ENCODE measurements at places on chromosomes 1 and 21.

- no peak for DNase-seq
These were observed 51.1 kb upstream of the KLHDC7A start for GRCh38 chr1:18429654-18430053.

GRCh38 chr1:247337250-247337746 lies 5.6 kb upstream of the ZNF496 start:
- no peak for DNase-seq

- DNase-seq: no peak
These were observed 11.4 kb downstream of the DNAJC11 start for GRCh38 chr1:6690186-6690585.

DNA sequence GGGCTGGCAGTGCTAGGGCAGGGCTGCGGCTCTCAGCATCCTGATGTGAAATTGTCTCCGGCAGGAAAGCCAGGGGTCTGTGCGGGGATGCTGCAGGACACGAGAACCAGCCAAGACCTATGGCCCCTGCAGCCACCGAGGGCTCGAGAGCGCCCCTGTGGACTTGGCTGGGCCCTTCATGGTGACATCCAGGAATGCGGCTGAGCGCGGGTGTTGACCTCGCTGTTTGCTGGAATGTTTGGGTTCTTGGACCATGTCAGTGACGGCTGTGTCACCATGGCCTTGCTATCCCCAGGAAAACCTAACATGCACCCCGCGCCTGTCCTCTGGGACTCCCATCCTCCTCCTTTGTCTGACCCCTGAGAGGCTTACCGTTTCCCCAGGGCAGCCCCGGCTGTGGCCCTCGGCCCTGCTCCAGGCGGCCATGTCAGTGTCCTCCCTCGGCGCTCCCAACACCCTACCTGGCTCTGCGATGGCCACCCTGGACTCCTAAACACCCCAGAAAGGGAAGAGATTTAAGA lies 14.3 kb upstream of the C1orf174 start:
- no peak for DNase-seq

DNA sequence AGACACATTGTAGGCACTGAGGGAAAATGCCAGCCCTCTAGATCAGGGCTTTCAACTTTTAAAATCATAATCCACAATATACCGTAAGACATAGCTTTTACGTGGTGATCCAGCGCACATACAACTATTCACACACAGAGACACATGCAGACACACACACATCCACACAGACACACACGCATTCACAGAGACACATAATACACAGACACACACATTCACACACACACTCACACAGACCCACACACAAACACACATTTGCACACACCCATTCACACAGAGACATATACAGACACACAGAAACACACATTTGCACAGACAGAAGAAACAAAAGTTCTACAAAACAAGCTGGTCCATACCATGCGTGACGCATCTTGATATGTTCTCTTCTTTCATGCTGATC lies 244.5 kb downstream of the RHOU start:
- DNase-seq: no peak

DNA sequence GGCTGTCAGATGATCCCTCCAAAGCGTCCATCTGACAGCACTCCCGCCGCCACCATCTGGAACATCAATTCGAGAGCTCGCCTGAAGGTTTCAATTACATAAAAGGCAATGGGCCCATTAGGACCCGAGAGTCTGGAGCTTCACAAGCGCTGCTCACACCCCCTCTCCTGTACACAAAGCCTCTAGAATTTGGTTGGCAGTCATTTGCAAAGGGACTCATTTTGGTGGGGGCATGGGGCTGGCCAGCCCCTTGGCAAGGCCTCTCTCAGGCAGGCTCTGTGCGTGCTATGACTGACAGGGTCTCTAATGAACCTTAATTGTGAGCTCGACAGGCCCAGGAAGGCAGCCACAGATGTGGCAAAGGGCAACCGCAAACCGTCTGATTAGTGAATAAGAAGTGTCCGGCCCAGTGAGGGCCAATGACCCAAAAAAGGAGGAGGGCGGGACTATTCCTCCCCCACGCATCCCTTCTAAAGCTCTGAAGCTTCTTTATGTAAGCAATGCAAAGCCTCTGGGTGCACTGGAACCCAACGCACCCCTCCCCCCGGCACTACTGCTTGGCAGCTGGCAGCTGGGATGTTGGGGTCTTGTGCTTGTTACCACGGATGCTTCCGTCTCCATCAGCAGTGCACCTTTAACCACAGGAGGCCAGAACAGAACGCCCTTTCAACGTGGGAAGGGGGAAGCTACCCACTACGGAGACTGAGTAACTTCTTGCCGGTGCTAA lies 79.4 kb downstream of the CAPZB start:
- DNase-seq: peak; percentile 86

- DNase-seq: no peak
These were observed 187.4 kb downstream of the CYYR1 start for GRCh38 chr21:26385721-26386120.

- peak; percentile 33 for DNase-seq
These were observed 39.7 kb downstream of the RIPK4 start for GRCh38 chr21:41726970-41727783.

- DNase-seq: peak; percentile 62
These were observed 81.7 kb upstream of the ZNF648 start for GRCh38 chr1:182143154-182143657.

DNA sequence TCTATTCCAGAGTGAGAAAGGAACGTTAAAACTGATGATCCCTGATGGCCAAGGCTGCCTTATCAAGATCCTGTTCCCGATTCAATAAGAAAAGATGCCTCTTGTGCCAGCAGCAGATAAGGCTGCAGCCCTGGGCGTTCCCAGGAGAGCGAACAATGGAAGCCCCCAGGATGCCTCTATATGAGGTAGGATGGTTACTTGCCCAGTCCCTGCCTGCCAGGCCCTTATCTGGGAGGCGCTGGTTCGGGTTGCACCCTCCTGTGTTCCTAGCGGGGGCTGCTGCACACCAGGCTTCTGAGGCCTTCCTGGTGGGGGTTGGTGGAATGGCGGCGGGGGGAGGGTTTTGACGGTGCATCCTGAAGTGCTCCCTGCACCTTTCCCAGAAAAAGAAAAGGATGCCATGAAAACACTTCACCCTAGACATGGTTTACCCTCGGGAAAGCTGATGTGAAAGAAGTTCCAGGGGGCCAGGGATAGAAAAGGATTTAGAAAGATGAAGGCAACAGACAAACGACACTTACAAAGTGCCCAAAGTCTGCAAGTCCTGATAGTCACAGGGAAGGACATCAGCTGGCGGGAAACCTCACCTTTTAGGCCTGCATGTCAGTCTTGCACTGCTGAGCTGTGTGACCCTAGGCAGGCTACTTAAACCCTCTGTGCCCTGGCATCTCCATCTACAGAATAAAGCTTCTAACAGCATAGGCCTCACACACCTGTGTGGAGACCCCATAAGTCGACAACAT lies 100.3 kb downstream of the KCNJ15 start:
- DNase-seq: no peak

DNA sequence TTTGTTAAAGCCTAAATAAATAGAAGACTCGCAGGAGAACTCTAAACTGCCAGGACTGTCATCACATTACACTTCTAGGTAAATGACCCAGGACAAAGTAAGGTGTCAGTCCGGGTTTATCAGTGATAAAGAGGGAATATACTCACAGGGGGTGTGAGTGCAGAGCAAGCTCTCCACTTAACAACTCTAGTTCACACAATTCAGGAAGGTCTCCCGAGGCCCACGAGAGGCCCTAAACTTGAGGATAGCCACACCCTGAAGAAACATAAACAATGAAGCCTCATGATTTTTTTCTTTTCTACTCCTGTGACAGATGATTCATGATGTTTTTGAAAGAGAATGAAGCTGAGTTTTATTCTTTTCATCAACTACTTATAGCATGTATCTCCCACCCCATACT lies 65.6 kb upstream of the EXO1 start:
- DNase-seq: no peak

GRCh38 chr1:208103597-208104513 lies 140.3 kb downstream of the PLXNA2 start:
- no peak for DNase-seq

DNA sequence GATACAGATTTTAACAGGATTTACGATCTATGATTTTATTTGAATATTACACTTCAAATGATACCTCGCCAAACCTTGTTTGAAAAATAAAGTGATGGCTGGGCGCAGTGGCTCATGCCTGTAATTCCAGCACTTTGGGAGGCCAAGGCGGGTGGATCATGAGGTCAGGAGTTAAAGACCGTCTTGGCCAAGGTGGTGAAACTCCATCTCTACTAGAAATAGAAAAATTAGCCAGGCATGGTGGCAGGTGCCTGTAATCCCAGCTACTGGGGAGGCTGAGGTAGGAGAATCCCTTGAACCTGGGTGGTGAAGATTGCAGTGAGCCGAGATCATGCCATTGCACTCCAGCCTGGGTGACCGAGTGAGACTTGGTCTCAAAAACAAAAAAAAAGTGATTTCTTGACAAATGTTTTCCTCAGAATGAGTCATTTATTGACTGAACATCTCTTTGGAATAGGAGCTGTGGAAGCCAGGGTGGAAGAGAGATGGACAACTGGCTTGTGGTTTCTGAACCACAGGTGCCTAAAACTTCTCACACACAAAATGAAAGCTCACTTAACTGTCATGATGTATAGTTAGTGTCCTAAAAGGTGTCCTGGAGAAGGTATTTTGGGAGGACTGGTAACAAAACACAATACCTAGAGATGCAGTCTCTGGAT lies 11.9 kb downstream of the PKNOX1 start:
- DNase-seq: no peak

DNA sequence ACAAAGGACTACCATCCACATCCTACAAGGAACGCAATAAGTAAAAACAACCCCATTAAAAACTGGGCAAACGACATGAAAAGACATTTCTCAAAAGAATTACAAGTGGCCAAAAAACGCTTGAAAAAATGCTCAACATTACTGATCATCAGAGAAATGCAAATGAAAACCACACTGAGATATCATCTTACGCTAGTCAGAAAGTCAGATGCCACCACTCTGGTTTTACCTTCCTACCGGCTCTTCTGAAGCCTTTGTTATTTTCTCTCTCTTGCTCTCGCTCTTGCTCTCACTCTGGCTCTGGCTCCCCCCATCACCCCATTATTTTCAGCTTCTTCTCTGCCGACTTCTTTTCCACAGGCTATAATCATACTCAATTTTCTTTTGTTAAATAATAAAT lies 38.8 kb downstream of the VPS45 start:
- no peak for DNase-seq

GRCh38 chr1:184752656-184753055 lies 2.0 kb downstream of the EDEM3 start:
- no peak for DNase-seq

- DNase-seq: no peak
These were observed 68.5 kb upstream of the HSD17B7 start for GRCh38 chr1:162722036-162722435.

DNA sequence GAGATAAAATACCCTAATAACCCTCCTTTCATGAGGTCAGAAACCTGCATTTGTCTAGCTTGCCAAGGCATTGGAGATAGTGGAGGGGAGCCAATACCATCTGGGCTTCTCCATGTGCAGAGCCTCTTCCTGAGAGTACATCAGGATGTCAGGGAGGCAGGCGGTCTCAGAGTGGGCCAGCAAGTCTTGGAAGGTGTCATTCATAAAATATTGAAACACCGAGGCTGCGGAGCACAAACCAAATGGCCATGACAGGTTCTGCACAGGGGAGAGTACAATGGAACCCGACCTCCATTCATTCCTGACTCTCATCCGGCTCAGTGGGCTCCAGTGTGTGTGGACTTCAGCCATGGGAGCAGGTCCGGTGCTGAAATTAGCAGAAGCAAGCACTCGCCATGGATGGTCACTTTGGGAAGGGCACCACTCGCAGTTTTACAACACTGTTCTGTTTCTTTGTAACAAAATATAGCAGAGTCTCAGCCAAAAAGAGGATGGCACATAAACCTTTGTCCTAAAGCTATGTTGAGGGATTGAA lies 446.6 kb downstream of the SIPA1L2 start:
- no peak for DNase-seq

GRCh38 chr21:18030248-18030647 lies 211.1 kb upstream of the C21orf91 start:
- DNase-seq: no peak

DNA sequence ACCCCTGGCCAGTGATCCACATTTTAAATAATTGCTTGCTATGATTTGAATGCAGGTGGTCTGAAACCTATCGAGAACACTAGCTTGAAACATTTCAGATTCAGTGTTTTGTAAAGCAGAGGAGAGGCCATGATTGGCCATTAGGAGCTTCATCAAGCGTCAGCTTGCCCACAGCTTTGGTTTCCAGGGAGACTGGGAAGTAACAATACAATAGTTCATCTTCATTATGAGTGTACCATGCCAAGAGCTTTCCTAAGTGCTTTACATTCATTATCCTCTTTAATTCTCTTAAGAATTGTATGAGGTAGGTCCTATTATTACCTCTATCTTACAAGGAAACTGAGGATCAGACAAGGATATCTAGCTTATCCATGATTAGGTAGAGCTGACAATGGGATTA lies 27.7 kb upstream of the ATP5PO start:
- DNase-seq: no peak

- DNase-seq: no peak
These were observed 18.5 kb upstream of the RAB4A start for GRCh38 chr1:229252228-229252984.

- DNase-seq: no peak
These were observed 37.0 kb downstream of the UBE2G2 start for GRCh38 chr21:44764319-44765230.

GRCh38 chr1:5494518-5494917 lies 497.7 kb downstream of the NPHP4 start:
- DNase-seq: no peak

- DNase-seq: no peak
These were observed 16.1 kb downstream of the UTP11 start for GRCh38 chr1:38028671-38029070.

- DNase-seq: no peak
These were observed 12.8 kb downstream of the PEAR1 start for GRCh38 chr1:156906206-156906906.

GRCh38 chr1:37634244-37634991 lies at the start of gene RSPO1:
RSPO1 (minus strand) TSS chr1:37634892; CDS start chr1:37629661, 5,231 bp downstream.
- DNase-seq: peak; percentile 72

DNA sequence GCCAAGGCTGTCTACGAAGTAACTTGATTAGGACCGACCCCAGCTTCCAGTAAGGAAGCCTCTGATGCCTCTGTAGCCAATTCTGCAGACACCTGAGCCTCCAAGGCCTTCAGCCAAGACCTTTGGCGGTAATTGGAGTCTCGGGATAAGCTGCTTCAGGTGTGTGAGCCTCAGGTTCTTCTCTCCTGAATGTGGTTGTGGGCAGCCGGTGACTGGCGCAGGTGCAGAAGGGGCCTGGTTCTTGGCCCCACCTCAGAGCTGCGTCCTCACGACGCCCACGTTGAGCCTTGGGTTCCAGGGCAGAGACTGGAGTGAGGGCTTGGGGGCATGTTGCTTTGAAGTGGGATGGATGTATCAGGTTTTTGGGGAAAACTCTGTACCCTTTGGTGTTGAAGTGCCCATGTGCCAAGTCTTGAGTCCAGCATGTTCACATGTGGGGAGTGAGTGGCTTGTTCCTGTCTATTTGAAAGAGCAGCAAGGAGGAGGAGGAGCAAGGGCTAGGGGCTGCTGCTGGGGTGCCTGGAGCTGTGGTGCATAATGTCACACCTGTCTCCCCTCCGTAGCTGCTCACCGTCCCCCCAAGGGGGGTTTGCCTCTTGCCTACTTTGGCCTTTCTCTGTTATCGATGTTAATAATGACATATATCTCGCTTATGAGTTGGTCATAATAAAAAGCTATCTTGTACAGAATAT lies 1.4 kb downstream of the PSEN2 start:
- no peak for DNase-seq

GRCh38 chr1:205521686-205522085 lies 17.2 kb downstream of the CDK18 start:
- DNase-seq: no peak

GRCh38 chr1:214977110-214977509 lies 105.4 kb upstream of the KCNK2 start:
- no peak for DNase-seq

GRCh38 chr1:151344291-151344690 lies 2.8 kb downstream of the RFX5 start:
- no peak for DNase-seq
